ENCODE measurements at places on chromosomes 16 and 17.

DNA sequence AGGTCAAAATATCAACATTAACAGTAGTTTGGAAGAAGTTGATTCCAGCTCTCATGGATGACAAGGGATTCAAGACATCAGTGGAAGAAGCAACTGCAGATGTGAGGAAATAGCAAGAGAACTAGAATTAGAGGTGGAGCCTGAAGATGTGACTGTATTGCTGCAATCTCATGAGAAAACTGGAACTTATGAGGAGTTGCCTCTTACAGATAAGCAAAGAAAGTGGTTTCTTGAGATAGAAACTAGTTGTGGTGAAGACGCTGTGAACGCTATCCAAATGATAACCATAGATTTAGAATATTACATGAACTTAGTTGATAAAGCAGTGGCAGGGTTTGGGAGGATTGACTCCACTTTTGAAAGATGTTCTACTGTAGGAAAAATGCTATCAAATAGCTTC, 67.8 kb downstream of the GOSR1 start:
- DNase-seq: no peak

DNA sequence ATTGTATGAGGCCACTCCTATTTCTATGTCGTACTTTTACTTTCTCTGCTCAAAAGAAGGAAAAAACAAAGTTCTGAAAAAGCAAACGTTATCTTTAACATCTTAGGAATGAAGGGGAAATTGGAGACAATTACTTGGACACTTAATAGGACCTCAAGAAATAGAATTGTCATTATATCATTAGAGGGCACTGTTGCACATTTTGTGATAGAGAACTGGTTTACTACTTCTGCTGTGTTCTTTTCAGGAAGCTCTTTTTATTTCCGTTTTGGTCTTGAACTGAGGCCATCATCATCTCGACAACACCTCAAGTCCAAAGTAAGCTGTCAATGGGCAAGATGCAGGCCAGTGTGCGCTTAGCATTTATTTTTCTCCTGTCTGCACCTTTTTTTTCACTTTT, 14.6 kb downstream of the COG4 start:
- no peak for DNase-seq

- no peak for DNase-seq
These were observed 22.9 kb upstream of the PRSS54 start for GRCh38 chr16:58317608-58318152.

DNA sequence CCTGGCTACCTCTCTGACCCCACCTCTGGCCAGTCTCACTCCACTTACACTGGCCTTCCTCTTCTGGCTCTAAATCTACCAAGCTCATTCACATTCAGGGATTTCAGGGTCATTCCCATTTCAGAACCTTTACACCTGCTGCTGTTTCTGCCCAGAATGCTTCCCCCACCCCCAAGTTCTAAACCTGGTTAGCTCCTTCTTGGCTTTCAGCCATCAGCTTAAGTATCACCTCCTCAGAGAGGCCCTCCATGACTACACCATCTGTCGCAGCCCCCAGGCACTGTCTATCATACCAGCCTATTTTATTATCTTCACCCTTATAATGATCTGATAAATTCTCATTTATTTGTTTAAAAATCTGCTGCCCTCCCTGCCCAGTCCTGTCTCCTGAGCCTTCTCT, 23.3 kb upstream of the NGFR start:
- no peak for DNase-seq

DNA sequence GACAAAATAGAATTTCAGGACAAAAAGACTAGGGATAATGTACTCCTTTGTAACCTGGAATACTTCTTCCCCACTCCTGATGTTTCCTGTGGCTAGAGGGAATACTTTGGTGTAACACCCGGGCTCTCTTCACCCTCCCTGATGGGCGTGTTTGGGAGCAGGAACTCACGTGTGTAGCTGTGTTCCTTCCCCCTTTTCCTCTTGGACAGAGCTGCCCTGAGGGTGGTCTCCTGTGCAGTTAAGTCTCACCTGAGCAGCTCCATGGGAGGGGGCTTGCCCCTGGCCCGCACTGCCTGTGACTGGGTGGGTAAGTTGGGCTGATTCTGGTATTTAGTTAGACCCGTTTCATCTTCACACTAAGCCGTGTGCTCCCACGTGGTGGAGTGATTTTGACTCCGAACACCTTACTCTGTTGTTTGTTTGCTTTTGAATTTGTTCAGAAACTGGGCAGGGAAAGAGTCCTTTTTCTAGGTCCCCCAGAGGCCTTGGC, 87.9 kb downstream of the OR1D5 start:
- no peak for DNase-seq

DNA sequence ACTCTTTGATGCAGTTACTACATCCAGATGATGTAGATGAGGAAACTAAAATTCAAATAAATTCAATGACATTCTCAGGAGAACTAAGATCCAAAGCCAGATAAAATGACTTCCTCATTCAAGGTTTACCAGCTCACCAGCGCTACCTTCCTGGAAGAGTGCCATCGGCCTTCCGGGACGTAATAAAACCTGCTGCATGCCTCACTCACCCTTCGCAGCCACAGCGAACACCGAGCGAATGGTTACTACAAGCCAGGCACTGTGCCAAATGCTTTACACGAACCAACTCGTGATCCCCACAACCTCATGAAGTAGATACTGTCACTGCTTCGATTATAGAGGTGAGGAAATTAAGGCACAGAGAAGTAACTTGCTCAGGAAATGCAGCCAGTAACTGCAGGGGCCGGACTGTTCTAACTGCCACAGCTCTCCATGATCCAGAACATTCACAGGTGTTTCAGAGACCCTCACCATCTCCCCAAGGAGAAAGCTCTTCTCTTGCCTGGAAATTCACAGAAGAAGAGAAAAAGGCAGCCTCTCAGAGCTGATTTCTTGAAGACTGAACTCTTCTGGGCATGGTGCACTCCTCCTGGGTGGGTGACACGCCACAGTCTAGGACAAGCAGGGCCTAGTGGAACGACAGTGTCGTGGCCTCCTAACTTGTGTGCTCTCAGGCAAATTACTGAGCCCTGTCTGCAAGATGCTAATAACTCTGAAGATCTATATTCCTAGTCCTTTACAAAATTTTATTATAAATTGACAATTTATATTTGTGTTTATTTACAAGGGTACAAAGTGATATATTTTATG, 46.8 kb downstream of the HIC1 start:
- DNase-seq: no peak

DNA sequence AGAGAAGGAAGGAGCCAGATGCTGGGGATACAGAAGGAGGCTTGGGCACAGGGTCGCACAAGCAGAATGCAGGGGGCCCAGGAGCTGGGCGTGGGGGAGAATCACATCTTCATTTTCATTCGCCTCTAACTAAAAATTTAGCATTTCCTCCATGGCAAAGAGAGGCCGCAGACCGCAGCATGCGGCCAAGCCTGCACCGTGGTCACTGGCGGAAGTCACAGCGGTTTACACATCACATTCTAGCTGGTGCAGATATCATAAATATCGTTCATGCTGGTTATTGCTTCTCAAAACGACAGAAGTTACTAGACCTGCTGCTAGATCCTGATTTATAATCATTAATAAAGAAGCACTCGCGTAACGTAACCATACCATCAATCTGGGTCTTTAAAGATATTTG, 162.0 kb downstream of the NTN1 start:
- no peak for DNase-seq

DNA sequence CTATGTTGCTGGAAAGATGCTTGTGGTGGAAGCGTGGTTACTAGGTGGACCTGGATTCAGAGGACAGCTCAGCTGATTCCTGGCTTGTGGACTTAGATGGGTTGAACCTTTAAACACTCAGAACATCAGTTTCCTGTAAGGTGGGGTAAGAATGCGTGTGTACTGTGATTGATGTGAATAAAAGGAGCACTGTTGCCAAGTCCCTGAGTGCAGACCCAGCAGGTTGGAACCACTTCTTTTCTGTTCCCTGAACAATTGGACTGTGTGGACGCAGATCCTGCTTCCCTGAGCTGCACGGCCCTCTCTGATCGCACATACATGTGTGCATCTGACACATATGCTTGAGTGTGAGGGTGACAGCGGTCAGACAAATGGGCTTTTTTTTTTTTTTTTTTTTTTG, 37.5 kb downstream of the RPTOR start:
- no peak for DNase-seq
